Activated CD4-positive, alpha-beta T cell treated with anti-CD3 and anti-CD28 coated beads for 24 hours (primary cell): ENCODE measurements at places on chromosomes 1 and 21.

- no peak for DNase-seq
These were observed at the start of gene B3GALT2 for GRCh38 chr1:193185901-193186731. B3GALT2 (minus strand) TSS chr1:193186613; CDS start chr1:193181562, 5,051 bp downstream.

GRCh38 chr1:109814993-109815786 lies 51.5 kb upstream of the EPS8L3 start:
- no peak for DNase-seq

GRCh38 chr1:2934642-2935081 lies 86.6 kb upstream of the ACTRT2 start:
- no peak for DNase-seq

GRCh38 chr1:227766015-227766634 lies 30.9 kb downstream of the SNAP47 start:
- peak; percentile 35 for DNase-seq

GRCh38 chr1:230626232-230626631 lies 16.0 kb upstream of the COG2 start:
- DNase-seq = no peak

DNA sequence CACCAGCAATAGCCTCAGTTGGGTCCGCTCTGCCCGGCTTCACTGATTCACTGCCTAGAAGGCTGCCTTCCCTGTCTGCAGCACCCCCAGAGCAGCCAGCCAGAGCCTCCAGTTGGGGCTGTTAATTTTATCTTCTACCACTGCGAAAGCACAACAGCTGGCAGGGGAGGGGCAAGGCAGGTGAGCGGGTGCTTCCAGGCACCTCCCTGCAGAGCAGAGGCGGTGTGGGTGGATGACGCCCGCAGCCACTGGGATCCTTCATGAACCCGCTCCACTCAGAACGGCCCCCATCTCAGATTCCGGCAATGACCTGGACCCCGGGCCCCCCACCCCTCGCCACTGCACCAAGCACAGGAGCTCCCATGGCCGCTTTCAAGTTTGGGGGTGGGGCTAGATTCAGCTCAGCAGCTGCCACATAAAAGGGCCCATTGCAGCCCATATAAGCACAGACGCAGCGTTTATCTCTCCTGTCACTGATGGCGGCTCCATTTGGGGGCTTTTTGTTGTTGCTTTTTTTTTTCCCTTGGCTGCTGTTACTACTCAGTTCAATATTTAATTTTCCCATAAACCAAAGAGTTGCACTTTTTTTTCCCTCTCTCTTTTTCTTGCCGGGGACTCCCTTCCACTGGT lies 128.0 kb upstream of the KLHDC7A start:
- DNase-seq = no peak

DNA sequence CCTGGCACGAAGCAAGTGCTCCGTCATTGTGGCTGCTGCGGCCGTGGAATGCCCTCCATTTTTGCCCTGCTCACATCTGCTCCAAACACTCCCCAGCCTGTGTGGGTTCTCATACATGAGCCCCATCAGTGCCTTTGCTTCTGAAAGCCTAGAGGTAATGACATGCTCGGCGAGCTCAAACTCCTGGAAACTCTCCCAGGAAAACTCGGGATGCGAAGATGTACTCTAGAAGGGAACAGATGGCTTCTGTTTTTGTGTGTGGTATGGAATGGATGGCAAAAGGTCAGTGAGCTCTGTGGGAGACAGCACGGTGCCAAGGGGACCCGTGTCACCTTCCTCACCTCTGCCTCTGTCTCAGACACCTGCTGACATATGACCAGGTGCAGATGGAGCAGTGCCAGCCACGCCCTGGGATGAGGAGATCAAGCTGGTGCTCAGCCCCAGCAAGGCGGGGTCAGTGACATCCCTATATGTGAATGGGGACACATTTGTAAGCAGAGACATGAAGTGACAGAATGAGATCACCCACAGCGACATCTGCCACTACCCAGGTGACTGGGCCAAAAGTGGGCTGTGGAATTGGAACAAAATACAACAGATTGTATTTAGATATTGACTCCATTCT lies 84.1 kb upstream of the COX20 start:
- no peak for DNase-seq

DNA sequence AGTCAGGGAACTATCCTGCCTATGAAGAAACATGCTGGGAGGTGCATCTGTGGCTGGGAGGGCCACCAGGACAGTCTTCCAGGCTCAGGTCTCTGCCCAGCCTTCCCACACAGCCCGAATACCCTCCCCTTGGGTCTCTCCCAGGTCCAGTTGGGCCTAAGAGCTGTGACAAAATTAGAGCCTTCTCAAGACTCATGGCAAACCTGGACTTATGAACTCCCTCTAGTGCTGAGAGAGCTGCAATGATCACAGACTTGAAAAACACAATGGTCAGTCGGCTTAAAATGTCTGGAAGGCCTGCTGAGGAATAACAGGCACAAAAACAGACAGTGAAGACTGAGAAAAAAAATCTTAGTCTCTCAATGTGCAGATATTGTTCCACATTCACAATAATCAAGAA lies 325.1 kb downstream of the BRINP2 start:
- DNase-seq = no peak

DNA sequence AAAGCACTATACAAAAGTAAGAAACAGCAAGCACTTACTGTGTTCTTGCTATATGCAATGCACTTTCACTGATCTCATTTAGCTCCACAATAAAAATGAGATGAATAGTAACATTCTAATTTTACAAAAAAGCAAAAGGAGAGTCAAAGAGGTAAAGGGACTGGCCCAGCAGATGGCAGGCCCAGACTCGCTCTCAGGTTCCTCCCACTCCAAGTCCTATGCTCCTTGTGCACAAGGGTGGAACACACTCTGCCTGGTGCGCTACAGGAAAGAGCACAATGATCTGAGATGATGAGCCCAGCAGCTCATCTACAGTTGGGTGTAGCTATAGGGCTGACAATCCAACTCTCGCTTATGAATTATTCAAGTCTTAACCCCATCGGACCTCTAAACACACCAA lies 94.1 kb upstream of the LYST start:
- no peak for DNase-seq

DNA sequence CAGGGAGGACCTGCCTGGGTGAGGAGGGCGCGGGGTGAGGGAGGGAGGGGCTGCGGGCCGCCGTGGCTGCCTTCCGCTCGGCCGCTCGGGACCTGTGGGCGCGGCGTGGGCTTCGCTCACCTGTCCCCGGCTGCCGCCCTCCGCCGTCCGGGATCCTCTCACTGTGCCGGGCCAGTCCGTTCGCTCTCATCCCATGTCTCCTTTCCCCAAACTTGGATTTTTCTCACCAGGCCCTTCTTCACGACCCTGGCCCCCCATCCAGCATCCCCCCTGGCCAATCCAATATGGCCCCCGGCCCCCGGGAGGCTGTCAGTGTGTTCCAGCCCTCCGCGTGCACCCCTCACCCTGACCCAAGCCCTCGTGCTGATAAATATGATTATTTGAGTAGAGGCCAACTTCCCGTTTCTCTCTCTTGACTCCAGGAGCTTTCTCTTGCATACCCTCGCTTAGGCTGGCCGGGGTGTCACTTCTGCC lies 362 bp downstream of the ZBTB48 start:
- DNase-seq = no peak

GRCh38 chr1:2908081-2908480 lies 106.6 kb upstream of the TTC34 start:
- no peak for DNase-seq
